ENCODE measurements at places on chromosomes 1 and 21.
A peak's percentile ranks its signal among the peaks of the same experiment; 100 is the strongest.

DNA sequence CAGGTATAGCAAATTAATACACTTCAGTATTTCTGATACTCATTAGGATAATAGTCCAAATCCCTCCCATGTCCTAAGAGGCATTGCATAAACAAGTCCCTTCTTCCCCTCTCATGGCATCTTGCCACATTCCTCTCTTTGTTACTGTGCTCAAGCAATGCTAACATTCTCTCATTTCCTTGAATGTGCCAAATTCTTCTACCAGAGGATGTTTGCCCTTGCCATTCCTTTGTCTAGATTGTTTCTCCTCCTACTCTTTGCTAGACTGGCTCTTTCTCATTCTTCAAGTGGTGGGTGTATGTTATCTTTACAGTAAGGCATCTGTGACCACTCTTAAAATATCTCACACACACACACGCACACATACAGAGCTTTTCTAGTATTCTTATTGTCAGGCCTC lies 621.0 kb upstream of the CXADR start:
- H3K36me3 ChIP-seq: no peaks in the 10 kb centered on the region
- DNase-seq: no peak
- H3K4me1 ChIP-seq: no peaks in the 10 kb centered on the region
- H3K27me3 ChIP-seq: no peaks in the 10 kb centered on the region
- no peak overlapping the region for H3K27ac ChIP-seq
- H3K4me3 ChIP-seq: no peak overlapping the region

DNA sequence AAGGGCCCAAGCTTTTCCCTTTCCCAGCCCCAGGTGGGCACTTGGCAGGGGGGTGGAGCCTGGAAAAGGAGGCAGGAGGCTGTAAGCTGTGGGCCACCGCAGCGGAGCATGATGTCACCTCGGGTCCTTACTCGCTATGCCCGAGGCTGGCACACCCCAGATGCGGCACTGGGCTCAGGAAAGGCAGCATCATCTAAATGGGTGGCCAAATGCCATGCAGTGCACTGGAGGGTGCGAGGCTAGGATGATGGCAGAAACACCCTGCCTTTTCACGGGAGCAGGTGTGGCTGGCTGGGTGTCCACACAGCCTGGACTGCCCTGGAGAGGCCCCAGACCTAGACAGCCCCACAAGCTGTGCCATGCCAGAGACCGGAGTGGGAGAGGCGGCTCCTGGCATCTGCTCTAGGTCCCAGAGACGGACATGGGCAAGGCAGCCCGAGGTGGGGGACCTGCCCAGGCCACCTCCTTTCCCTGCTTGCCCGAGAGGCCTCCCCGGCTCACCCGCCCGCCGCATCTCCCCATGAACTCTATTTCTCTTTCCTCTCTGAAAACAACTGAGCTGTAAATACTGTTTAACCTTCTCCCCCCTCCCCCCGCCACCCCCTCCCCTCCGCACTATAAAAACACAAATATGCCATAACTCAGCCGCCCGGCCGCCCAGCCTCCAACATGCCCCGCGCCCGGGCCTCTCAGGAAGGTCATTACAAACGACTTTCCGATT lies 124.7 kb downstream of the CASZ1 start:
- H3K4me3 ChIP-seq: no peak overlapping the region
- peaks cover 6% of the 10 kb centered on the region for H3K4me1 ChIP-seq
- H3K27ac ChIP-seq: no peak overlapping the region
- no peak for DNase-seq
- H3K36me3 ChIP-seq: no peaks in the 10 kb centered on the region

- H3K36me3 ChIP-seq: peaks cover 34% of the 10 kb centered on the region
- no peaks in the 10 kb centered on the region for H3K27me3 ChIP-seq
- peak; percentile 53 for DNase-seq
- H3K4me1 ChIP-seq: peaks cover 45% of the 10 kb centered on the region
Observed at GRCh38 chr1:110872745-110873720, at the start of gene CD53. TSS of gene CD53 (plus strand) at chr1:110873148. CDS start at chr1:110891409, 18,261 bp downstream.

- no peaks in the 10 kb centered on the region for H3K27me3 ChIP-seq
- no peaks in the 10 kb centered on the region for H3K36me3 ChIP-seq
- peak overlapping the region; percentile 27 for H3K4me3 ChIP-seq
Observed at GRCh38 chr1:104760017-104760416, 1010.3 kb downstream of the AMY1C start.
